ENCODE measurements at places on chromosomes 6 and 20. TPM values are rescaled to one million over a fixed set of nuclear protein-coding genes. Genes with fewer than 3 reads are reported as not detected.

The RAMACL gene
- 0.52 TPM for total RNA-seq

The TP53TG5 gene
- total RNA-seq: 0.23 TPM

The TFEB gene
- total RNA-seq: 8.6 TPM

The REM1 gene
- total RNA-seq: not detected

The BEND6 gene
- total RNA-seq: 5.7 TPM

The NRSN1 gene
- total RNA-seq: not detected

The RNF144B gene
- 34.5 TPM for total RNA-seq

The FAM110A gene
- total RNA-seq: 30.8 TPM

The TCF21 gene
- total RNA-seq: not detected

The ZNFX1 gene
- 24.1 TPM for total RNA-seq

The C20orf144 gene
- 0.20 TPM for total RNA-seq

GRCh38 chr20:57809661-57810172 lies 99.9 kb upstream of the PMEPA1 start:
- peak; percentile 68 for DNase-seq

- no peak for DNase-seq
Measured at GRCh38 chr20:6780433-6781190, 13.1 kb downstream of the BMP2 start.

- peak; percentile 57 for DNase-seq
Measured at GRCh38 chr6:114000069-114000468, 29.1 kb upstream of the HDAC2 start.

DNA sequence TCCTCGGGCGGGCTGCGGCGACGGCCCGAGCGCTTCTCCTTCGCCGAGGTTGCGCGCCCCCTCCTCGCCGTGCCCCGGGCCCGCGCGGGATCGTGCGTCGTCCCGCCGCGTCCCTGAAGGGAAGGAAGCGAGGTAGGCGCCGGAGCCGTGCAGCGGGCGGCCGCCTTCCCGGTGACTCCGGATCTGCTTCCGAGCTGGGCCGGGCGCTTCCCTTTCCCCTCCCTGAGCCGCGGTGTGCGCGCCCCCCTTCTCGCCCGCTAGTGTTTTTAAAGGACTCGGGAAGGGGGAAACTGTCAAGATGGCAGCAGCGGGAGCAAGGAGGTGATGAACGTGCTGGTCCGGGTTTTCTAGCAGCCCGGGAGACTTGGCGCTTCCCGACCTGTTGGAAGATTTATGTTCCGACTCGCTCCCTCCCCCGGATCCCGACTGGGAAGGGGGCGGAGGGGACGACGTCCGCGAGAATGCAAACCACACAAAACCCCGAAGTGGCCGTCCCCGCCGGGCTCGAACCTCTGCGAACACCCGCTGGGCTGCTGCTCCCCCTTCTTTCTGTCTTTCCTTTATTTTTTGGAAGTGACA lies 744 bp upstream of the FOXO3 start:
- peak; percentile 52 for DNase-seq

DNA sequence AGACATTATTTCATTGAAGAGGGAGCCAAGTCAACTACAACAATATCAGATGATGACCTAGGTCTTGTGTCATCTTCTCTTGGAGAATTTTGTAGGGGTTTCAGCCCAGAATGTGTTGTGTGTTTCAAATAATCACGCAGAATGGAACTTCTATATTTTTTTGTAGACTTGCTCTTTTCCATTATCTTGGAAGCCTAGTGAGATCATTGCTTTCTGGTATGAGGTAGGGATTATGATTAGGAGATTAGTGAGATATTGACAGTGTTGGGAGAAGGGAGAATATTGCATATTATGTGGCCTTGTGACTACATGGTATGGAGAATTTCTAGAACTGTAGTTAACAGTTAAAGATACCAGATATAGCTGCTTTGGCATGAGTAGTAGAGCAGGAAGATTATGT lies 423.6 kb upstream of the PLCB4 start:
- no peak for DNase-seq

DNA sequence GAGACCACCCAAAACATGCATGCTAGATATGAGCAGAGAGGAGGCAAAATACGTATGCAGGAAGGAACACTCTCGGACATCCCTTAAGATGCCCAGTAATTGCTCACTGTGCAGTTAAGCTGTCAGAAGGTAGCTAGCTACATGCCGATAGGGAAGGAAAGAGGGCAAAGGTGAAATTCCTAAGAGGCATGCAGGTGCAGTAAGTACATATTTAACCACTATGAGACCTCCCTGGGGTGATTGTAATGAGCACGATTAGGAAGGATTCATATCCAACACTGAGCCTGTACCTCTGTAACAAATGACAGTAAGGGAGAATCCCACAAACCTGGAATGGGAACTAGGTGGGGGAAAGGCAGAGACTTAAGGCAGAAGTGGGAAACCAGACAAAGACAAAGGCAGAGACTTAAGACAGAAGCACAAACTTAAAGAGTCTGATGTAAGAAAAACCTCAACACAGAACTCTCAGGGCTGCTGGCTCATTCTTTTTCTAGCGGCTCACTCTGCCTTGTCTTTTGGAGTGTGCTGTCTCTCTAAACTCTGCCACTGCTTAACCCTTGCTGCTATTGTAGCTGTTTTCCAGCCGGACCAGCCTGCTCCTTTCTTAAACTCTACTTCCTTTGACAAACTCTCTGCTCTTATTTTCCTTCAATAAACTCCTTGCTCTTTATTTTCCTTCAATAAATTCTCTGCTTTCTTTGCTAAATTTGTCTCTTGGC lies 148.1 kb downstream of the UBE3D start:
- peak; percentile 10 for DNase-seq

DNA sequence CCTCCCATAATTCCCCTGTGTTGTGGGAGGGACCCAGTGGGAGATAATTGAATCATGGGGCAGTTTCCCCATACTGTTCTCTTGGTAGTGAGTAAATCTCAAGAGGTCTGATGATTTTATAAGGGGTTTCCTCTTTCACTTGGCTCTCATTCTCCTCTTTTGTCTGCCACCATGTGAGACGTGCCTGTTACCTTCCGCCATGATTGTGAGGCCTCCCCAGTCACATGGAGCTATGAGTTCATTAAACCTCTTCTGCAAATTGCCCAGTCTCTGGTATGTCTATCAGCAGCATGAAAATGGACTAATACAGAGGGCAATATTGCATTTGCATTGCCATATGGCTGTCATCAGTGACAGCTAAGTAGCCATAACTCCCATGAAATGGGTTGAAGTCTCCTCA lies 63.2 kb downstream of the ZNF217 start:
- DNase-seq: no peak

DNA sequence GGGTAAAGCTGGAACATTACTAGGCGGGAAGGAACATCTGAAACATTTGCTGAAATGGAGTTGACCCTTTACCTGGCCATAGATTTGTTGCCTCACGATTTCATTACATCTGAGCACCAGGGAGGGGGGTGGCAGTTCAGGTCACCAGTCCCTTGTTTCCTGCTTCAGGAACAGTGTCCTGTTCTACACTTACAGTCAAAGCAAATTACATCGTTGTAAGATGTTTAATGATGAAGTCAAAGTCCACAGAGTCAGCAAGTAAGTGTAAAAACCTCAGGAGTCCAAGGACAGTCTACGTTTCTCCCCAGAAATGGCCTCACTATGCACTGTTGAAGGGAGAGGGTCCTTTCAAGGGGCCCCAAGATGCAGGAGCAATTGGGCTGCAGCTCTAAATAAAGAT lies 8.9 kb upstream of the MICB start:
- DNase-seq: no peak

GRCh38 chr6:120304223-120304622 lies 954.7 kb upstream of the MAN1A1 start:
- DNase-seq: no peak

GRCh38 chr20:45373353-45374100 lies 4.6 kb downstream of the TP53TG5 start:
- peak; percentile 87 for DNase-seq

GRCh38 chr6:30752157-30752927 lies 8.0 kb upstream of the IER3 start:
- DNase-seq: peak; percentile 100

DNA sequence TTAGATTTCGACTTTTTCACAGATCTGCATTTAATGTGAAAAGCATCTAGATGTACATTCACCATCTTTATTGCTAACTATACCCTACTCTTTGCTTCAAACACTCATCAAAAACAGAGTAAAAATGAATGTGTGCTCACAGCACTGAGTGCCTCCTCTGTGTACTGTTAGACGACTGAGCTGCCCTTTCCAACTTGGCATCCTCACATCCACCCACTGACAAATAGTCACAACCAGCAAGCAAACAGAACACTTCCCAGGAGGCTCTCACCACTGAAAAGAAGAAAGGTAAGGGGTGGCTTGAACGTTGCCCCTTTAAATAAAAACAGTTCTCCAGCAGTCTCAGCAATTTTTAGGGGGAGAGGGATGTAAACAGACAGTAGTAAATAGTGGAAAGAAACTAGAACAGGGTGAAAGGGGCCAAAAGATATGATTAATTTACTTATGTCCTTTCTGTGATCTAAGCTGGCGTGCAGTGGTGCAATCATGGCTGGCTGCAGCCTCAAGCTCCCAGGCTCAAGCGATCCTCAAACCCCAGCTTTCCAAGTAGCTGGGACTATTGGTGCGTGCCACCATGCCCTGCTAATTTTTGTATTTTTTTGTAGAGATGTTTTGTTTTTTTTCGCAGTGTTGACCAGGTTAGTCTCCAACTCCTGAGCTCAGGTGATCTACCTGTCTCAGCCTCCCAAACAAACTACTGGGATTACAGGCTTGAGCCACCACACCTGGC lies 48.7 kb downstream of the IPCEF1 start:
- DNase-seq: no peak

DNA sequence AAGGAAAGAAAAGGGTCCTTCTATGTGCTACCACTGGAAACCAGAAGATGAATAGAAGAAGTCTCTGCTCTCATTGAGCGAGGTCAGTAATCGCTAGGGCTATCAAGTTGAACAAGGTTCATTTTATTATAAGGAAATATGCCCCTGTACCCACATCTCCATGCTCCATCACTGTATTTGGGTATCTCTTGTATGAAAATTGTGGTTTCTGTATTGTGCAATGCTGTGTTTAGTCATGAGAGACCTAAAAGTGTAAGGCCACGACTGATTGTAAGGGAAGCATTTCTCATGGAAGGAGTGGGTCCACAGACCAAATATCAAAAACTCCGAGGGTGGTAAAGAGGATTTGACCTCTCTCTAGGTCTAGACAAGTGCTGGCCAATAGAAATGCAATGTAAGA lies 3.6 kb upstream of the HS3ST5 start:
- DNase-seq: no peak

- DNase-seq: no peak
Measured at GRCh38 chr6:69042297-69042696, 407.2 kb downstream of the ADGRB3 start.

- DNase-seq: no peak
Measured at GRCh38 chr6:165159460-165159859, 149.9 kb downstream of the C6orf118 start.

GRCh38 chr6:78615430-78615904 lies 251.9 kb upstream of the IRAK1BP1 start:
- no peak for DNase-seq

All from PC-9 (cell line).